Stimulated activated CD4-positive, alpha-beta T cell treated with anti-CD3 and anti-CD28 coated beads, TNF-alpha, amount 100 ng/mL, for 48 hours (primary cell): ENCODE measurements at places on chromosomes 3 and 15.

GRCh38 chr3:123424999-123425712 is 23.7 kb downstream of the ADCY5 start:
- no peak for DNase-seq

GRCh38 chr3:17811646-17812045 is 69.2 kb upstream of the TBC1D5 start:
- DNase-seq: no peak

- DNase-seq: no peak
Measured at GRCh38 chr15:55907797-55908196, 85.6 kb downstream of the NEDD4 start.

DNA sequence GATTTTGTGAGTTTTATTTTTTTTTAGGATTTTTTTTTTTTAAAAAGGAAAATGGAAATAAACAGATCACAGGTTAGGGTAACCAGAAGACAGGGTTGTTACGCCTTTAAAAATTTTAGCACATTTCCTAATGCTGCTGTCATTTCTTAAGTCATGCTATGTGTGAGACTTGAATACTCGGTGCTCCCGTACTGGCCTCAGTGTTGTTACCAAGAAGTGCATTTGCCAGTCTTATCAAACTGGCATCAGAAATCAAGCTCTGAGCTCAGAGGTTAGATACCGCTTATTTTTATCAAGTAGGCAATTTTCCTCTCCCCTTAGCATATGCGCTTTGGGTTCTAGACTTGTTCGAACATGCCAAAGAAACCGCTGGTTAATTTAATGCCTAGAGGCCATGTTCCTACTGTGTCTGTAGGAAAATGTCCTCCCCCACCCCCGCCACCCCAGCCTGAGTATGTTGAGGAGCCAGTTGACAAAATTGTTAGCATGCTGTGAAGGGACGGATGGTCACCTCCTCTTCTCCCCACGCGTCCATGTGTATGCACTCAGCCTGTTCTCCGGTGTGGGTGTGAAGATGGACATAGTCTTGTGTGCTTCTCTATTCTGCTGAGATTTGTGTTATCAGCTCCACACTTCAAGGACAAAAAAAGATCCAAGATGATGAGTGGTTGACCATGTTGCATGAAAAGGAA is 88.9 kb downstream of the ITPR1 start:
- no peak for DNase-seq

DNA sequence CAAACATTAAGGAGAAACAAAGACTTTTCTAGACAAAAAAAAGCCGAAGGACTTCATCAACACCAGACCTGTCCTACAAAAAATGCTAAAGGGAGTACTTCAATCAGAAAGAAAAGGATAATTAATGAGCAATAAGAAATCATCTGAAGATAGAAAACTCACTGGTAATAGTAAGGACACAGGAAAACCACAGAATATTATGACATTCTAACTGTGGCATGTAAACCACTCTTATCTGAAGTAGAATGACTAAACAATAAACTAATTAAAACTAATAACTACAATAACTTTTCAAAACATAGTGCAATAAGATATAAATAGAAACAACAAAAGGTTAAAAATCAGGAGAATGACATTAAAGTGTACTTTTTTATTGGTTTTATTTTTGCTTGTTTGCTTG is 584.5 kb upstream of the CCDC54 start:
- no peak for DNase-seq

- DNase-seq: peak; percentile 36
Measured at GRCh38 chr3:179451265-179452175, at the start of gene GNB4. TSS of gene GNB4 (minus strand) at chr3:179451470. CDS start at chr3:179426200, 25,270 bp downstream.

- no peak for DNase-seq
Measured at GRCh38 chr3:146770301-146770700, 165.2 kb upstream of the PLSCR5 start.

GRCh38 chr15:99702895-99703602 is 30.2 kb downstream of the LYSMD4 start:
- DNase-seq: no peak

GRCh38 chr3:24867783-24868182 is 373.1 kb upstream of the THRB start:
- no peak for DNase-seq

DNA sequence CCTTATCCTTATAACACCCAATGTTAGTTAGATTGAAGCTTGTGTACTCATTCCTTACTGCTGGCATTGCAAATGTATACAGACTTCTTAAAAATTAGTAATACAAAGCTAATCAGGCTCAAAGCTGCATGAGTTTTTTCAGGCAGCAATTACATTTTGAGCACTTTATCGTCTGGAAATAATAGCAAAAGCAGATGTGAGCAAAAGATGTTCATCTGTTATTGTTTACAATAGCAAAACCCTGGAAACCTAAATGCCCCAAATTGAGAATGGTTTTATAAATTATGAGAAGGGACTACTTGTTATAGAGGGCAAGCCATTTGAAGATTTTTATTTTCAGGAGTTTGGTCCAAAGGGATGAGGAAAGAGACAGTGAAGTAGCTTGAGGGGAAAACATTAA is 126.4 kb downstream of the GADL1 start:
- DNase-seq: no peak

GRCh38 chr3:194142156-194142910 is 6.4 kb downstream of the HES1 start:
- no peak for DNase-seq

DNA sequence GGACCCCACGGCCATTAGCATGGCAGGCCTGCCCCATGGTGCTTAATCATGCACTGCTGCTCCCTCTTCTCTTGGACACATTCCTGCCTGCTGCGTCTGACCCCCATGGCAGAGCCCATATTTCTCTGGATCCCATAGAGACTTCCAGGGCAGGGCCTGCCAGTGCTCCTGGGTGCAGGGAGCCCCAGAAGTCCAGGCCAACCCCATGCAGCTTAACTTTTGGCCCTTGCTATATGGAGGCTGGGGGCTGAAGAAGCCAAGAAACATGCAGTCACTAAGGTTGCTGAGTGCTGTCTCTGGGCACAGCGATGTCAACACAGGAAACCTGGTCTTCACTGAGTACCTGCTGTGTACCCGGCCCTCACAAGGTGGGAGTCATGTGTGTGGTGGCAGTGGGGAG is 11.3 kb upstream of the PRKCD start:
- no peak for DNase-seq

DNA sequence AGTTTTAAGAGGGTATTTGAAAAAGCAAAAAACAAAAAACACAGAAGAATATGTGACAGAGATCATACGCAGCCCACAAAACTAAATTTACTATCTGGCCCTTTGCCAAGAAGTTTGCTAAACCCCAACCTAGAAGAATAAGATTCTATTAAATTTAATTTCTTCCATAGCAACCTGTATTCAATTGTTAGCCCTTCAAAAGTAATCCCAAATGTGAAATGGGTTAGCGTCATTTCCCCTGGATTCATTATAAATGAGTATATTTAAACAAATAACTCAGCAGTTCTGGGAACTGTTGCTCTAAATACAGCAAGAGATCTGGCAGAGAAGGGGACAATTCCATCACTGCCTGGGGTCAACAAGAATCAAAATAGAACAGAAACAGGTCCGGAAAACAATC is 56.8 kb downstream of the CERS3 start:
- DNase-seq: no peak

- DNase-seq: no peak
Measured at GRCh38 chr15:71003319-71003718, 110.7 kb downstream of the LRRC49 start.

- no peak for DNase-seq
Measured at GRCh38 chr3:184338511-184338945, 1.1 kb downstream of the FAM131A start.
